Activated naive CD8-positive, alpha-beta T cell treated with anti-CD3 and anti-CD28 coated beads for 36 hours (primary cell): ENCODE measurements at places on chromosomes 7 and 10. TPM values are rescaled to one million over a fixed set of nuclear protein-coding genes. Genes with fewer than 3 reads are reported as not detected.
A peak's percentile ranks its signal among the peaks of the same experiment; 100 is the strongest.

- H3K4me1 ChIP-seq = no peaks in the 10 kb centered on the region
- DNase-seq = no peak
- no peak overlapping the region for H3K27ac ChIP-seq
- H3K36me3 ChIP-seq = no peaks in the 10 kb centered on the region
Observed at GRCh38 chr7:91289633-91290254, 25.5 kb downstream of the FZD1 start.

Gene WDR11
- 34.4 TPM for total RNA-seq

Gene SMO
- total RNA-seq = 1.9 TPM

DNA sequence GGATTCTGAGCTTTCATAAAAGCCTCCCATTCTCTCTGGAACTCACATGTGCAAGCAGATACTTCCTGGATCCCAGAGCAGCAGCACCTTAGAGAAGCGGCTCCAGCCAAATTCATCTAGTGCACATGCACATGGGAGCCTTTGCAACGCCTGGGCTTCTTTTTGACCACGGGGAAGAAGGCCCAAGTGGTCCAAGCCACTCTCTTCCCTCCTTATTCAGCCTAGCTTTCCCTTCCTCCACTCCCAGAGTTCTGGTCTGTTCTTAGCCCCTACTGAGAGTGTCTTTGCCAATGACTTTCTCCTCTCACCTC, 118.7 kb downstream of the ZNF365 start:
- H3K4me1 ChIP-seq = peaks cover 5% of the 10 kb centered on the region
- no peaks in the 10 kb centered on the region for H3K27me3 ChIP-seq
- H3K4me3 ChIP-seq = no peak overlapping the region
- no peaks in the 10 kb centered on the region for H3K36me3 ChIP-seq
- no peak for DNase-seq
- no peak overlapping the region for H3K27ac ChIP-seq

GRCh38 chr10:70617798-70618568, 15.4 kb upstream of the PRF1 start:
- peak; percentile 48 for DNase-seq
- H3K4me3 ChIP-seq = no peak overlapping the region
- no peaks in the 10 kb centered on the region for H3K27me3 ChIP-seq
- H3K4me1 ChIP-seq = peaks cover 33% of the 10 kb centered on the region

DNA sequence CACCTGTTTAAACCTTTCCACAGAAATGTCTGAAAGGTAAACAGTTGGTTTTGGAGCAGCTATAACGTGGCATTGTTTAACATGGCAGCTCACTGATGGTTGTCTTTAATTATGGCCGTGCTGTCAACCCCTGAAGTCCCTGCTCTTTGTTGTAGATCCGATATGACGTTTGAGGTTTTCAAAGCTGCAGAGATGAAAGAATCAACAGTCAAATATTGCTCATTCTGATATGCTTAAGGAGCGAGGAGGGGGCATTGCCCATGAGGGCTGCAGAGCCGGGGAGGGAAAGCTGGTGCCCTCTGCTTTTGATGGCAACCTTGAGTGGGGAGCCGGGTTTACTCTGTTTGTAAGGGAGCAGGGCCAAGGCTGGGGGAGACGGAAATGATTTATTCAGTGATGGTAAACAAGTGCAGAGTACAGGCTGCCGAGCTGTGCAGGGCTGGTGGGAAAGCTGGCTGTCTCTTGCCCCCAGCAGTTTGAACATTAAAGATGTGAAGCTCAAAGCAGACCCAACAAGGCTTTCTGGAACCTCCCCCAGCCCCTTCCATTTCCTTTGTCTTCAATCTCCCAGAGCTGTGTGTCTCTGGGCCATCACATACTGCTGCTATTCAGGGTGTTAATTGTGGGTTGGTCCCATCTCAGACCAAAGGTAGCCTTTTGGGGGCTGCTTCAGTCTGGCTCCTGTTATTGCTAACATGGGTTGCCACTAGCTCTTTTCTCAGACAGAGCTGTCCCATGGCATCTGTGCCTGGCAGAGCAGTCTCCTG, 345.5 kb downstream of the LRMDA start:
- peaks cover 9% of the 10 kb centered on the region for H3K4me1 ChIP-seq
- H3K27ac ChIP-seq = no peak overlapping the region
- no peak for DNase-seq
- no peaks in the 10 kb centered on the region for H3K36me3 ChIP-seq
- no peak overlapping the region for H3K4me3 ChIP-seq

DNA sequence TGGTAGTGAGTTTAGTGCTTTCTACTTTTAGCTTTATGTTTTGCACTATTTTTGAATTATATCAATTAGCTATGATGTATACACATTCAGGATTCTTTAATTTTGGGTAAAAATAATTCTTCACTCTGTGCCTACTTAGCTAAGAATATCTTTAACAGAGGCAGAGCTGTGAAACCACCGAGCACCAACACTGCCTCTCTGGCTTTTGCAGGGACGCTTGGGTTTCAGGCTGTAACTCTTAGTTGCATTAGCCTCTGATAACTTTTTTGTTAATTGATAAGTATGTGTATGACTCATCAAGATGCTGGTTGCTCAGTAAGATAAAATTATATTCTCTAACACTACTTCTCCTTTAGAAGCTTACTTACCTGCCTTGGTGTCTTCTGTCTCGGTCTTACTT, 738.3 kb downstream of the AUTS2 start:
- H3K27me3 ChIP-seq = peaks cover 13% of the 10 kb centered on the region
- peaks cover 14% of the 10 kb centered on the region for H3K4me1 ChIP-seq
- no peaks in the 10 kb centered on the region for H3K36me3 ChIP-seq
- no peak for DNase-seq
- no peak overlapping the region for H3K27ac ChIP-seq

Gene GNB2
- total RNA-seq = 202 TPM

Gene ANKRD2
- not detected for total RNA-seq

- no peaks in the 10 kb centered on the region for H3K36me3 ChIP-seq
- H3K27me3 ChIP-seq = no peaks in the 10 kb centered on the region
- H3K27ac ChIP-seq = no peak overlapping the region
- H3K4me1 ChIP-seq = no peaks in the 10 kb centered on the region
Observed at GRCh38 chr10:83274088-83274487, 865.2 kb upstream of the GHITM start.

DNA sequence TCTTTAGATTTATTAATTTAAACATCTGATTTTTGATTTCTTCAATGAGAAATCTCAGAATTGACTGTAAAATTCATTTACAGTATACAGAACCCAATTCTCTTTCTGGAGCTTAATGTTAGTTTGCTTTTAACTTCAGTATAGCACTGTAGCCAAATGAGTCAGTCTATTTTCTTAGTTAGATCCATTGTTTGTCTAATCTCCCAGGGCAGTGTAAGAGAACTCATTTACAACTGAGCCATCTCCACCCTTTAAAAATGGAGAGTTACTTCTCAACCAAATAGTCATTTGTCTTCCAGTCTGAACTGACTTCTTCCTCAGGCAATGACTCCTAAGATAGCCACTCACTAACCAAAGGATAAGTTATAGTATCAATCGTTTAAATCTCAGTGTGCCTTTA, 3.0 kb upstream of the WNT2 start:
- H3K36me3 ChIP-seq = peaks cover 2% of the 10 kb centered on the region
- H3K4me3 ChIP-seq = no peak overlapping the region
- no peak overlapping the region for H3K27ac ChIP-seq
- H3K4me1 ChIP-seq = no peaks in the 10 kb centered on the region
- peaks cover 55% of the 10 kb centered on the region for H3K27me3 ChIP-seq

- H3K27me3 ChIP-seq = no peaks in the 10 kb centered on the region
- H3K27ac ChIP-seq = no peak overlapping the region
- H3K4me3 ChIP-seq = no peak overlapping the region
- no peaks in the 10 kb centered on the region for H3K4me1 ChIP-seq
- DNase-seq = no peak
Observed at GRCh38 chr7:115980159-115980558, 50.4 kb downstream of the TFEC start.

Gene NME8
- total RNA-seq = not detected

GRCh38 chr7:18320971-18321567, 174.5 kb upstream of the HDAC9 start:
- H3K4me1 ChIP-seq = no peaks in the 10 kb centered on the region
- H3K27ac ChIP-seq = no peak overlapping the region
- H3K36me3 ChIP-seq = no peaks in the 10 kb centered on the region

Gene PRLHR
- not detected for total RNA-seq

DNA sequence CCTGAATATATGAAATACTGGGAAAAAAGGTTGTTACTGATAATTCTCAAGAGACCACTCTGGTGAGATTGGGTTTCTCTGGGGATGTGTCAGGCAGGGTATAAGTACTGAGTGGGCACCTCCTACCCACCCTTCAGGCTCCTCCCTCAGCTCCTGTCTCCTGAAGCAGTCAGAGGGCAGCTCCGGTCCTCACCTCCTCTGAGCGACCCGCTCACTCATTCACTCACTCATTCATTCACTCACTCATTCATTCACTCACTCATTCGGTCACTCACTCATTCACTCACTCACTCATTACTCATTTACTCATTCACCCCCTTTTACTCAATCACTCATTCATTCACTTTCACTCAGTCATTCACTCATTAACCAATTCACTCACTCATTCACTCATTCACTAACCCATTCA, 6.9 kb upstream of the PFKP start:
- no peaks in the 10 kb centered on the region for H3K36me3 ChIP-seq
- DNase-seq = no peak
- no peak overlapping the region for H3K4me3 ChIP-seq
- peaks cover 3% of the 10 kb centered on the region for H3K27me3 ChIP-seq
- peaks cover 2% of the 10 kb centered on the region for H3K4me1 ChIP-seq

- no peak overlapping the region for H3K27ac ChIP-seq
- no peak overlapping the region for H3K4me3 ChIP-seq
- DNase-seq = no peak
- H3K4me1 ChIP-seq = peaks cover 53% of the 10 kb centered on the region
- H3K36me3 ChIP-seq = peaks cover 48% of the 10 kb centered on the region
- no peaks in the 10 kb centered on the region for H3K27me3 ChIP-seq
Observed at GRCh38 chr7:155682484-155682883, 38.0 kb downstream of the RBM33 start.

- H3K4me1 ChIP-seq = peaks cover 24% of the 10 kb centered on the region
- no peak for DNase-seq
- peaks cover 22% of the 10 kb centered on the region for H3K36me3 ChIP-seq
- H3K27me3 ChIP-seq = no peaks in the 10 kb centered on the region
Observed at GRCh38 chr7:93150200-93150835, 2.1 kb upstream of the SAMD9L start.

DNA sequence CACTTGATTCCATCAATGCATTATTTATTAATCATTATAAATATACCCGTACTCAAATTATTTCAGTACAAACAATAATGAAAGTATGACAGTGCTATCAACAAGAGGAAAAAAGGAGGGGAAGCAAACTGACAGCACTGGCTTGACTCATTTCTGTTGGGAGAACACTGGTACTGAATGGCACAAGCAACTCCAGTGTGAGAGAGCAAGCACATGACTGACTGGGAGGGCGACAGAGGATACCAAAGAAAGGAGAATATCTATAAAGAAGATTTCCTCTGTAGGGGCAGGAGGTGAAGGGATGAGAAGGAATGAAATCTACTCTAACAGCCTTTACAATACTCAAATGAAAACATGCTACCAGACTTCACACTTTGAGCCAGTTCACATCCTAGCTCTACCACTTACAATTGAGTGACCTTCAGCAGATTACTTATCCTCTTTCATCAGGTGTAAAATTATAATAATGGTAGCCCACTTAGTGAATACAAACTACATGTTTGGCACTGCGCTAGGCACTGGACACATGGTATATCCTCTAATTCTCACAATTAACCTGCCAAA, 1.5 kb downstream of the USP54 start:
- peaks cover 16% of the 10 kb centered on the region for H3K4me1 ChIP-seq
- no peaks in the 10 kb centered on the region for H3K27me3 ChIP-seq
- no peak overlapping the region for H3K27ac ChIP-seq

Gene GBX1
- total RNA-seq = not detected

GRCh38 chr10:11106621-11107374, 89.1 kb downstream of the CELF2 start:
- H3K4me1 ChIP-seq = peaks cover 14% of the 10 kb centered on the region
- DNase-seq = no peak
- H3K4me3 ChIP-seq = no peak overlapping the region
- no peaks in the 10 kb centered on the region for H3K36me3 ChIP-seq

GRCh38 chr10:85665681-85666080, 700.9 kb downstream of the GRID1 start:
- H3K4me1 ChIP-seq = no peaks in the 10 kb centered on the region
- no peak overlapping the region for H3K27ac ChIP-seq
- H3K27me3 ChIP-seq = peaks cover 4% of the 10 kb centered on the region
- no peaks in the 10 kb centered on the region for H3K36me3 ChIP-seq
- no peak for DNase-seq

Gene SPDYE9
- total RNA-seq = not detected

GRCh38 chr7:42931447-42931833, 534 bp downstream of the PSMA2 start:
- H3K27ac ChIP-seq = peak overlapping the region; percentile 100
- no peak for DNase-seq
- H3K4me3 ChIP-seq = peak overlapping the region; percentile 100

DNA sequence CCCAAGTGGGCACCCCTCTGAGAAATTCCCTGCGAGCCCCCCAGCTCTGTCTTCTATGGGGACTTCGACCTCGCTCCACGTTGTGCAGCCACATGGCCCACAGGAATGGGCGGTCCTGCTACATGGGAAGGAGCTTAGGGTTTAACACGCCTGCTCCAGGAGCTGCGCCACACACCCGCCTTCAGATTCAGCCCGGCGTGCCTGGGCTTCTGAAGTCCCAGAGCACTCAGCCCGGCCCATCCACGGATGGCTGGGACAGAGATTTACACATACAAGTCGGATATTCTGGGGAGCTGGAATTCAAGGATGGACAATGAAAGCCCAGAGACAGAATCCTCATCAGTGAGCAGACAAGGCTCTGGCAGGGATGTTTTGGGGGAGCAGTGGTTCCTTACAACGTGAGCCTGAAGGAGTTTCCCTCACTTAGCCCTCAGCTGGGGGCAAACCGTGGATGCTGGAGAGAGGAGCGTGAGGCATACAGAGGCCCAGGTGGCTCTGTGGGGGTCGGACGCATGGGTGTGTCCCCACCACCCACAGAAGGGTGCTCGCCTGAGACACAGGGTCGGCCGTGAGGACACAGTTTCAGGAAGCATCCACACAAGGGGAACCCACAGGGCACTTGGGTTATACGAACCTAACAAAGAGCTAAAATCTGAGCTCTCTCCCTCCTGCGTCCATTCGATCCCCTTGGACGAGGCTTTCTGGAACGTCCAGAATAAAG, 372.9 kb downstream of the DNAJB6 start:
- H3K4me1 ChIP-seq = no peaks in the 10 kb centered on the region
- no peak overlapping the region for H3K27ac ChIP-seq
- no peaks in the 10 kb centered on the region for H3K36me3 ChIP-seq
- peaks cover 7% of the 10 kb centered on the region for H3K27me3 ChIP-seq

- no peaks in the 10 kb centered on the region for H3K27me3 ChIP-seq
- no peaks in the 10 kb centered on the region for H3K4me1 ChIP-seq
- no peak for DNase-seq
- no peak overlapping the region for H3K27ac ChIP-seq
Observed at GRCh38 chr7:146378196-146378595, 261.6 kb downstream of the CNTNAP2 start.

Gene MMP21
- total RNA-seq = not detected

Gene VSIR
- 41.4 TPM for total RNA-seq

Gene H2BK1
- not detected for total RNA-seq
